ENCODE measurements at places on chromosomes 6 and 20. TPM values are rescaled to one million over a fixed set of nuclear protein-coding genes. Genes with fewer than 3 reads are reported as not detected.

Gene SPATS1
- not detected for total RNA-seq

Gene ESR1
- total RNA-seq: 0.05 TPM

Gene FAM210B
- 46.3 TPM for total RNA-seq

Gene KCNK15
- 0.14 TPM for total RNA-seq

Gene TP53TG5
- not detected for total RNA-seq

Gene GLP1R
- not detected for total RNA-seq

GRCh38 chr6:33826537-33826936 is 22.7 kb upstream of the MLN start:
- no peak for DNase-seq
- H3K27ac ChIP-seq: no peak overlapping the region
- no peaks in the 10 kb centered on the region for H3K36me3 ChIP-seq
- peaks cover 7% of the 10 kb centered on the region for H3K27me3 ChIP-seq
- H3K4me1 ChIP-seq: peaks cover 4% of the 10 kb centered on the region

DNA sequence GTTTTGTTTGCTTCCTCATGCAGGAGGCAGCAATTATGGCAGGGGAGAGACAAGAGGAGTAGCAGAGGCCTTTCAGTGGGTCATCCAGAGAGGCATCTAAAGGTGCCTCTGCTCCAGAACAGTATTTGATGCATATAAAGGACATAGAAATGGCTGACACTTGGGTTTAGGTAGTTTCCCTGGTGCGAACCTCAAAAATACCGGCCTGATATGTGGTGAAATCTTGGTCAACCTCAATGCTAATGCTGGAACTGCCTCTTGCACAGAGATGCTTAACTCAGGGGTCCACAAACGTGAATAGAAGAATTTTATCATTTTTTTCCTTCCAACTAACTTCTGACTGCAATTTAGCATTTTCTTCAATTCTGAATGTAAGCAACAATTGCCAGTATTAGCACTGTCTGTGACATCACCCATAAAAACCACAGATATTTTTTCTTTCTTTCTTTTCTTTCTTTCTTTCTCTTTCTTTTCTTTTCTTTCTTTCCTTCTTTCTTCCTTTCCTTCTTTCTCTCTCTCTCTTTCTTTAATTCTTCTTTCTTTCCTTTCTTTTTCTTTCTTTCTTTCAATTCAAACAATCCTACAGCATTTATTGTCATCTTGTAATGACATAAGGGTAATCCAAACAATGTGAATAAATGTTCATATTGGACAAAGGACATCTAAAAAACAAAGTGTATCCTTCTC is 180.0 kb upstream of the UST start:
- H3K27me3 ChIP-seq: no peaks in the 10 kb centered on the region
- H3K4me3 ChIP-seq: peak overlapping the region; percentile 1
- DNase-seq: no peak
- peak overlapping the region; percentile 57 for H3K27ac ChIP-seq

GRCh38 chr20:23029324-23029723 is 5.8 kb upstream of the SSTR4 start:
- no peak overlapping the region for H3K4me3 ChIP-seq

DNA sequence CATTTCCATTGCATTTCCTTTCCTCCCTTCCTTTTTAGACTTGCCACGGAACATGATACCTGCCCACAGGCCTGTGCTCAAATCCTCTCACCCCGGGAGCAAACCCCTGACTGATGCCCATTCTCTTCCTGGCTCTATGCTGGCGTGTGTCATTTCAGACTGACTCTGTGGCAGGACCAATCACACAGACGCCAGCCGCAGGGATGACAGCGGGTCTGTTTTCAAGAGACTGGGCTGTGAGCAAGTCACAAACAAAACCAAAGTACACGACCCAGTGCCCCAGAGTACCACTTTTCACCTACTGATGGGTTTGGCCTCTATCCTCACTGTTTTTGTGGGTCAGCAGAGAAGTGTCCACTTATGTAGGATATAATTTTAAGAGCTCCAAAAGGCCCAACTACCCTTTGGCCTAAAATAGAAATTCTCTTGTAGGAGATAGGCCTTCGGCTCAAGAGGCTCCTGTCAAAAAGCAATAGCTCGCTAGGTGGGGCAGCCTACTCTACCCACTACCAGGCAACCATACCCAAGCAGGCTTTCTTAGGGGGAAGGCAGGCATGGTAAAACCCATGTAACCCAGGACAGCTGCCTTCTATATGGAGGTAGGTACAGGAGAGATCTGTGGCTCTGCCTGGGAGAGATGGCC is 215.7 kb downstream of the CDC5L start:
- H3K4me1 ChIP-seq: no peaks in the 10 kb centered on the region
- no peak for DNase-seq
- no peak overlapping the region for H3K4me3 ChIP-seq

- H3K36me3 ChIP-seq: no peaks in the 10 kb centered on the region
- H3K4me3 ChIP-seq: peak overlapping the region; percentile 6
- peak; percentile 91 for DNase-seq
- H3K27me3 ChIP-seq: no peaks in the 10 kb centered on the region
These were observed 44.8 kb downstream of the AGPAT4 start for GRCh38 chr6:161228921-161229591.

GRCh38 chr6:26159357-26160273 is 72.4 kb downstream of the HFE start:
- peaks cover 11% of the 10 kb centered on the region for H3K4me1 ChIP-seq
- H3K36me3 ChIP-seq: no peaks in the 10 kb centered on the region
- no peaks in the 10 kb centered on the region for H3K27me3 ChIP-seq
- H3K27ac ChIP-seq: peak overlapping the region; percentile 62
- peak overlapping the region; percentile 69 for H3K4me3 ChIP-seq

DNA sequence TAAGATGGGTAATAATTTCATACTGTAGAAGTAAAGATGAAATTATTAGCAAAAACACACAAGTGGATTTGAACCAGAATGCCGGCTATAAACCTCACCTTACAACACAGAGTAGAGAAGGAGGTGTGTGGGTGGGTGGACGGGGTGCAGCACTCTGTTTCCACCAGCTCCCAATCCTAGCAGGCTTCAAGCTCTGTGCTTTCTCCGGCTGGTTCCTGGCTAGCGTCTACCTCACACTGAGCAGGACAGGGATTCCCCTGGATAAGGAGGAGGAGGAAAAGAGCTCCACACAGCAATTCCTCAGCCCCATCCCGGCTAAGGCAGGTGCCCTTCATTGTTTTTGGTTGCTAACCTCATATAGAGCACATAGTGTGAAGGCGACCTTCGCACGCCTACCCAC is 453.3 kb downstream of the C6orf118 start:
- no peaks in the 10 kb centered on the region for H3K27me3 ChIP-seq
- no peak overlapping the region for H3K27ac ChIP-seq
- H3K36me3 ChIP-seq: no peaks in the 10 kb centered on the region
- H3K4me1 ChIP-seq: no peaks in the 10 kb centered on the region
- DNase-seq: no peak

- peaks cover 11% of the 10 kb centered on the region for H3K4me1 ChIP-seq
- no peaks in the 10 kb centered on the region for H3K36me3 ChIP-seq
- no peak overlapping the region for H3K27ac ChIP-seq
- no peaks in the 10 kb centered on the region for H3K27me3 ChIP-seq
These were observed 117.8 kb upstream of the NEDD9 start for GRCh38 chr6:11350294-11350693.

- H3K27ac ChIP-seq: no peak overlapping the region
- no peak for DNase-seq
- H3K27me3 ChIP-seq: no peaks in the 10 kb centered on the region
- H3K4me3 ChIP-seq: no peak overlapping the region
- H3K4me1 ChIP-seq: no peaks in the 10 kb centered on the region
These were observed 511.8 kb downstream of the LMBRD1 start for GRCh38 chr6:69285054-69285453.

DNA sequence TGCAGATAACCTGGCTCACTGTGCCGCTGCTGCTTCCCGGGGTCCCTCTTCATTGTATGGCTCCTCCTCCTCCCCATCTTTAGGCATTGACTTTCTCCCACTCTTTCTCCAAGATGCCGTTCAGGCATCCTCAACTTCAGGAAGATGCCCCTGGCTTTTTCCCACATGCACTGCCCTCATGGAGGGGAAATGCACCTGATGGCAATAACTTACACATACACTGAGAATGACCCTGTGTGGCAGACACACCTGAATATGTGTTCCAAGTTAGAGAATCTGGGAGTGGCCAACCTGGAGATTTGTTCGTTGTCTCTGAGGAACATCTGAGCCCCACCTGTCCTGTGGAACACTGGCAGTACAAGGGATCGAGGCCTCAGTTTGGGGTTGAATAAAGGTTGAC is 273.9 kb upstream of the CHD6 start:
- no peaks in the 10 kb centered on the region for H3K27me3 ChIP-seq
- no peak overlapping the region for H3K4me3 ChIP-seq
- H3K36me3 ChIP-seq: no peaks in the 10 kb centered on the region
- H3K4me1 ChIP-seq: no peaks in the 10 kb centered on the region
- no peak overlapping the region for H3K27ac ChIP-seq

DNA sequence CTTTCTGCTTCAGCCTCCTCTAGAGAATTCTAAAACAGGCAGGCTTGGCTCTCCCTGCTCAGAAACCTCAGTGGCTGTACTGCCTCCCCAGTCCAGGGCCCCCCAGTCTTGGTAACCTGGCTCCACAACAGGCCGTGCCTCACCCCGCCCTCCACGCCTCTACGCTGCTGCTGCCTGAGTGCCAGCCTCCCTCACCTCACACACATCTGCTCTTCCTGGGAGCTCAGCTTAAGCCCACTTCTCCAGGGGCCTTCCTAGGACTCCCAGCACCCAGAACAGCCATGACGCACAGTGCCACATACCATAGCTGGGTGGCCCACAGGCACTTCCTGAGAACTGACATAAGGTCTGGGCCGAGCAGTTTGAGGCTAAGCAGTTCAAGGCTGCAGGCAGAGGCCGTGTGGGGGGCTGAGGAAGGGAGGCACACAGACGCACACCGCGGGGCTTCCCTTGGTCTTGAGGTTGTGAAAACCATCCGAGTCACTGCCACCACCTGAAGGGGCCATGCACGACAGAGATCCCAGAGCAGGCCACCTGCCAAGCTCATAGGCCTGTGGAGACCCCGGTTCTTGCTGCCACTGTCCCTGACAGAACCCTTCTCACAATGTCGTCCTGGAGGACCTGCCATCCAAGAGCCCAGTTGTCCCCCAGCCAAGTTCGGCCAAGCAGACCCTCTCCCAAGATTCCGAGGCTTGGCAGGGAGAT is 42.6 kb downstream of the DSTN start:
- H3K4me1 ChIP-seq: peaks cover 13% of the 10 kb centered on the region
- H3K36me3 ChIP-seq: peaks cover 29% of the 10 kb centered on the region
- H3K27me3 ChIP-seq: no peaks in the 10 kb centered on the region
- H3K4me3 ChIP-seq: no peak overlapping the region

GRCh38 chr6:166381733-166382499 is 824 bp downstream of the MPC1 start:
- DNase-seq: peak; percentile 19
- no peaks in the 10 kb centered on the region for H3K36me3 ChIP-seq
- peak overlapping the region; percentile 3 for H3K27ac ChIP-seq
- H3K4me1 ChIP-seq: no peaks in the 10 kb centered on the region

- no peaks in the 10 kb centered on the region for H3K36me3 ChIP-seq
- DNase-seq: peak; percentile 42
- no peaks in the 10 kb centered on the region for H3K27me3 ChIP-seq
- H3K4me3 ChIP-seq: no peak overlapping the region
These were observed 47.2 kb upstream of the CCN2 start for GRCh38 chr6:131998255-131998982.

Data from astrocyte (in vitro differentiated cells and primary cell).